ENCODE measurements at places on chromosomes 6 and 20. TPM values are rescaled to one million over a fixed set of nuclear protein-coding genes. Genes with fewer than 3 reads are reported as not detected.

DNA sequence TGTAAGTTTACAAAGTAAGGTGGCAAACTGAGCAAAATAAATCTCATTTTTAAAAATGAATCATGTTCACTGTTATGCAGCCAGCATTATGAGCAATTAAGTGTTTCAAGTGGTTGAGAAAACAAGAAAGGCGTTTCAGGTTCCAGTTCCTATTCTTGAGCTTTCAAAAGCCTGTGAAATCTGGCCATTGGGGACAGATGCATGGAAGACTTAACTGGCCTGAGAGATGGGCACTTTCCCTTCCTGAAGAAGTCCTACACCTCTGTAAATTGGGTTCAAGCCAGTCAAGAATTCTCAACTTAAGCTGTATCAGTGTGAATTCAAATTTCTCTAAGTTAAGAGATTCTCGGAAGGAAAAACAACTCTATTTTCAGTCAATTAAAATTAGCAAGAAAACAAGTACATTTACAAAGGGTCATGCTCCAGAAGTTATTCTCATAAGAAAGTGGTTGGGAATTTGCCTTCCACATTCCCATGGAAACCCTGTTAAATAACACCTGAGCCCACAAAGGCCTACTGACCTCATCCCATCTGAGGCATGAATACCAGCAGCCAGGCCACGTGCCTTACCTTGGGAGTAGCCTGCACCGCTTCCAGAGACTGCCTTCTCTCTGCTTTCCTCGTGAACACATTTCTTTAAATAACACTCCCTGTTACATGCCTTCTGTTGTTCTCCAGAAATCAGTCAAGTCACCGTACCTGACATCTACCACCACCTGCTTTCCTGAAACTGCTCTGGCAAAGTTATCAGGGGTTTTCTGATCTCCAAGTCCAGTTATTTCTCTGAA is 19.4 kb downstream of the MAP3K5 start:
- DNase-seq, result no peak

The DTNBP1 gene
- 24.1 TPM for total RNA-seq

DNA sequence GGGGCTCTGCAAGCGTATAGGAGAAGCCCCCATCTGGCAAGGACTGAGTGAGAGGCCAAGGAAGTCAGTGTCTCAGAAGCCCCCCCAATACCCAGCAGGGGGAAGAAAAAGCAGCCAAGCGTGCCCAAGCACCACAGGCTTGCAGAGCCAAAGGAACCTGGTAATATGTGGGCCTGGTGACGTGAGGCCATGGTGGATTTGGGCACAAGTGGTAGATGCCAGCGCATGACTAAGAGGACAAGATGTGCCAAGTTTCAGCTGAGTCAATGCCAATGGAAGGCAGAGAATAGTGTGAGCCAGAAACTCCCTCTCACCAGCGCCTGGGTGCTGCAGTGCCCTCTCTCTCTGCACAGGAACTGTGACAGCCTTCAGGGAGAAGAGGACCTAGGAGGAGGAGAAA is 110.0 kb downstream of the QRSL1 start:
- no peak for DNase-seq

DNA sequence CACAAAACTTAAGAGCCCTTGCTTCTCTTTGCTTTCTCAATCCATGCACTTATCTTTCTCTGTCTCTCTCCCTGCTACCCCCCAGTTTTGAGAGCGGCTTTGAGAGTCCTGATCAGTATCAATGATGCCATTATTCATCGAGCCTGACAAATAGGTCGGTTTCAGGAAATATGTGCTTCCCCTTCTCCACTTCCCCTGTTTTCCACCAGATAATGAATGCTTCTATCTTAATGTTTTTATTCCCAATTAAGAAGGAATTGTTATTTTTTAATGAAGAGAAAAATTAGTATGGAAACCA is 117.7 kb downstream of the KIF13A start:
- DNase-seq, result no peak

DNA sequence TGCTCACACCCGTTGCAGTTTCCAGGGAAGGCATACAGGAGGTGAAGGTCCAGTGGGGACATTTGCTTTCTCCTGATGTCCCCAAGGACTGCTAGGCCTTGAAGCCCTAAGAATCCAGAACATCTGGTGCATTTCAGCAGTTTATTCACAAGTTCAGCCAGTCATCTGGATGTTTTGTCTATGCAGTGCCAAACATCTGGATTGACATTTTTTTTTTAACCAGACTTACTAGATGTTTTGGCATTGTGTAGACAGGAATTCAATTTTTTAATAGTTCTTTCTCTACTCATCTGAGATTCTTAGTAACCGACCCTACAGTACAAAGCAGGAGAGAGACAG is 256.2 kb downstream of the CLIC5 start:
- DNase-seq, result no peak

DNA sequence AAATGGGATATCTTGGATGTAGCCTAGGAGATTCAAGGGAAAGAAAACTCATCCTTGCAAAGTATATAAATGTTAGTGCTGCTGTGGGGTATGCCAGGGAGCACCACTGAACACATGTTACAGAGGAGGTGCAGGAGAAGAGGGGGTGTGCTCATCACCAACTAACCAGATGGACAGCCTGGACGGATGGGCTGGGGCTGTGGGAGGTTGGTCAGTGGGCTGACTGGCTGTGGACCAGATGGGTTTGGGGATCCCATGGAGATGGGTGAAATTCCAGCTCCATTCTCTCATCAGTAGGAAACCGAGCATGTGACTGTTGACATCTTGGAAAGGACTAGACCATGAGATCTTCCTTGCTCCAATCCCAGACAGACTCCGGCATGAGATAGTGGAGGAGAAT is 201.0 kb downstream of the LRFN2 start:
- no peak for DNase-seq

Measured in CD4-positive, alpha-beta memory T cell (primary cell).